ENCODE measurements at places on chromosomes 1 and 21.

DNA sequence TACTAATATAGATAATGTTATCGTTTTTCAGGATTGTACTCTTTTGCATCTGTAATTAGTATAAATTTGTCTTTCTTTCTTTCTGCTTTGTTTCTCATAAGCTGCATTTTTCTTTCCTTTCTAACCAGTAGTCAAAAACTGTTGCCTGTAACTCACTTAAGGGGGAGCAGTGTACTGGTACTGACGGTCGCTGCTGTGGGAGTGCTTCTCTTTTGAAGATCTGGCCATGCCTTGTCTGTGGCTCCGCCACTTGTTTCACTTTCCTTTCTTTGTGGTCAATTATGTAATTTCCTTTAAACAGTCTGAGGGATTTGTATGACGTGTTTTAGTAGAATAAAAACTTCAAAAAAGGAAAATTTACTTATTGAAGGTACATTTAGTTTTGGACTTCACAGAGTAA is 37.0 kb downstream of the MIA3 start:
- no peak for DNase-seq

DNA sequence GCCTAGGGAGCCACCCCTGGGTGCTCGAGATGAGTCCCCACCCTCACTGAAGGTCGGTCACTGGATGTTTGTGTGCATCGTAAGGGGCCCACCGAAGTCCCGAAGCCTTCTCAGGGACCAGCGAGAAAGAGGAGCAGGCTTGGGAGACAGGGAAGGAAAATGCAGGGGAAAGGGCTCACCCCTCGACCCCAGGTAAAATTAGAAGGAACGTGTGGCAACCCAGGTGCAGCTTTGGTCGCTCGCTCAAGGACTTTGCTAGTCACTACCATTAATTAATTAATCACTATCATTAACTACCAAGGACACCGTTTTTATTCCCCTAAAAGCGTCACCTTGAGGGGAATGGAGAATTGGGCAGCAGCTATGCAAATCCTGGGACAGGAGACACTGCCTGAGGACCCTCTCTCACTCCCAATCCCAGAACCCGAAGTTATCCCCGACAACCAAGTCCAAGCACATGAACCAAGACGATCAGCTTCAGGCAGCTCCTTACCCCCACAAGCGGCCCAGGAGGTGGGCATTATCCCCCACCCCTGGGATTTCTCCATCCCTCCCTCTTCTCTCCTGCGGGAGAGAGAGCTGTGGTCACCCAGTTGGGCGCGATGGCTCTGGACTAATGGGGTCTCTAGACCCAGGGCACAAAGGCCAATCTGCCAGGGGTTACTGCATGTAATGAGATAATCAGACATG is 4.2 kb upstream of the SIM2 start:
- DNase-seq: no peak

GRCh38 chr1:59788825-59789224 is 25.9 kb upstream of the HOOK1 start:
- no peak for DNase-seq

DNA sequence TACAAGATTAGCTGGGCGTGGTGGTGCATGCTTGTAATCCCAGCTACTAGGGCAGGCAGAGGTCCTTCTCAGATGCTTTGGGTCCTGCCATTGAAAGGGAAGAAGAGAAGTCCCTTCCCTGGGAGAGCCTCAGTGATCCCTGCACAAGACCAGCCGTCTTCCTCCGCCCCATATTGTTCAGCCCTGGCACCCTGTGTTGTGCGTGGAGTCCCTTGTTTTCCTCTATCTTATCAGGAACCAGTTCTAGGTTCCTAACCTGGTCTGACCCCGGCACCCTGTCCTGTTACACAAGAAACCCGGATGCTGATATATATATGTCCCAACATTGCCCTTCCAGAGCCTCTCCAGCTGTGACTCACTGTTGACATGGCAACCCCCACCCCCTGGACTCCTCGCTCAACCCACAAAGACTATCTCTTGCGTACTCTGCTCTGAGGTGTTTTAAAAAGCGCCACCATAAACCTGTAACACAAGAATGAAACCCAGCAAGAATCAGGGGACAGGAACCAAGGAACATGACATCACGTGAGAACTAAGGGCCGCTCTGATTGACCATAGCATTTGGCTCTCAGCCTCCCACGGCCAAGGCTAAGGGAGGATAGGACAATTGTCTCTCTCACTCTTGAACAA is 4.8 kb downstream of the MX2 start:
- peak; percentile 69 for DNase-seq

GRCh38 chr1:54664364-54664763 is 22.8 kb downstream of the MROH7 start:
- no peak for DNase-seq

DNA sequence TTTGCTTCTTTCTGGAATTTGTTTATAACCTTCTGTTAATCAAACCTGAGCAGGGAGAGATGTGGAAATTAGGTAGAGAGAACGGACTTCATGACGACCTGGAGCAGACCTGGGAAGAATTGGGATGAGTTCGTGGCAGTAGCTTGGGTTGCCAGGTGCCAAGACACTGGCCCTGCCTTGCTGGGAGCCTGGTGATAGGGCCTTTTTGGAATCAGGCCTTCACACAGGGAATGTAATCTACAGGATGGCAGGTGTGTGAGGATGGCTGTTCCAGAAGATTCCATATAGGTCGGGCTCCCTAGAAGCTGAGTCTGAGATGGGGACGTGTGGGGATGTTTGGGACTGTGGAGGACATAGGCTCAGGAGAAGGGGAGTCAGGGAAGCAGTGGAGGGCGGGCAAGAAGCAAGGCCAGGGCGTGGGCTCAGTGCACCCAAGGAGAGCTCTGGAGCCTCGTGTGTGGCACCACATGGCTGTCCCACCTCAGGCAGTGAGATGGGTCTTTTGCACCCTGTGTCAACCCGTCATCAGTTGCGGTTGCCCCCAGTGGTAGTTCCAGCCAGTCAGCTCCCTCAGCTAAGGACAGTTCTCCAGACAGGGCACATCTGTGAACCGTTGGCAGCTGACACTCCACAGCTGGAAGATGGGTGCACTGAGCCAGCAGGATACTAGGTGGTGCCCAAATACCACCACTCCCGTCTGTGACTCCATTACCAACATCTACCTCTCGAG is 395.9 kb downstream of the MATN1 start:
- DNase-seq: no peak

DNA sequence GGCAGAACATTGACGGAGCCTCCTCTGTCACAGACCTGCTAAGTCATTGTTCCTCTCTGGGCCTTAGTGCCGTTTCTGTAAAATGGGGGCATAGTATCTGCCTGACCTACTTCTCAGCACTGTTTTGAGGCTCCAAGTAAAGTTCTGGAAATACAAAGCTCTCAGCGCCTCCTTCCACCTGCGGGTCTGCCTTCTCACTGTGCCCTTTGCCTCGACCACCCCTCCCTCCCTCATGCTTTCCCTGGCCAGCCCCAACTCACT is 15.4 kb upstream of the WASF2 start:
- no peak for DNase-seq

DNA sequence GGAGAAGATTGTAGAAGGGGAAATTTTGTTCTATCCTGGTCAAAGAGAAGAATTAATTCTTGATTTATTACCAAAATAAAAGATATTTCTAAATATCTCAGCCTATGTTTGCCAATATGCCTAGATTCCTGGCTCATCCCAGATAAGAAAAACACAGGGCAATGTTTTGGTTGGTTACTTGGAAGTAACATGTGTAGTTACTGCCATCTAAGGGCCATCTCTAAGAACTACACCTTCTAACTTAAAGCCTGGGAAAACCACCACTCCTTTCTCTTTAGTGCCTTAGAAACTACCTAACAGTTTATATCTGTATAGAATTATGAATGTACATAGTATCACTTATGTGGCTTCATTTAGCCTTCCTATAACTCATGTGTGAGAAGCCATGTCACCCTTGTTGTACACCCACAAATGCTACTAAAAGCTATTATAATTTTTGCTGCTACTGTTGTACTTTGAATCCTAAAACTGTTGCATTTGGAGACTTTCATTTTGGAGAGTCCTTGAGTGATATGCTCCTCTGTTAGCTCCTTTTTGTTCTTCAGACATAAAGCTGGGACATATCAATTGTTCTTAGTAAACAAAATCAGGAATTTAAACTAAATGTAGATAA is 4.5 kb downstream of the AIM2 start:
- peak; percentile 54 for DNase-seq

DNA sequence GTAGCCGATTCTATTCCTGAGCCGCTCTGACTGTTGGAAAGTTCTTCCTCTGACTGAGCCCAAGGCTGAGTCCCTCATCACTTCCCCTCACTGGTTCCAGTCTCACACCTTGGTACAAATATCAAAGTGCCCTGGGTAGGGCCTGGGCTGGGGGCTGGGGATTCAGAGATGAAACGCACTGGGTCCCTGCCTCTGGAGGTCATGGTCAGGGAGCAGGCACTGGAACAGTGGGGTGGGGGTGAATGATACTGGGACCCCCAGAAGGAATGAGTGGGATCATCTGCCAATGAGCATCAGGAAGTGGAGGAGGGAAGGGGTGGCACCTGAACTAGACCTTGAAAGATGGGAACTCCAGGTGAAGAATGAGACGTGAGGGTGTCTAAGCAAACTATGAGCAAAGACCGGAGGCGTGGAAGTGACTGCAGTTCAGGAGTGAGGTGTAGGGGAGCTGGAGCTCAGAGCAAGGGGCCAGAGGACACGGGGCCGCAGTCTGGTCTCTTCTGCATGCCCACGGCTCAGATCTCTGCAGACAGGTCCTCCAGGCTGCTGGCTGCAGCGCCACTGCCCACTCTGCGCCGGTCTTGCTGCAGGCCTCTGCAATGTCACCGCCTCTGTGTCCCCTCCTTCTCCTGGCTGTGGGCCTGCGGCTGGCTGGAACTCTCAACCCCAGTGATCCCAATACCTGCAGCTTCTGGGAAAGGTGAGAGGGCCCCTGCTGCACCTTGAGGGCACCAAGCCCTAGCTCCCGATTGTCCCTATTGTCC is 10.0 kb downstream of the PEAR1 start:
- no peak for DNase-seq

DNA sequence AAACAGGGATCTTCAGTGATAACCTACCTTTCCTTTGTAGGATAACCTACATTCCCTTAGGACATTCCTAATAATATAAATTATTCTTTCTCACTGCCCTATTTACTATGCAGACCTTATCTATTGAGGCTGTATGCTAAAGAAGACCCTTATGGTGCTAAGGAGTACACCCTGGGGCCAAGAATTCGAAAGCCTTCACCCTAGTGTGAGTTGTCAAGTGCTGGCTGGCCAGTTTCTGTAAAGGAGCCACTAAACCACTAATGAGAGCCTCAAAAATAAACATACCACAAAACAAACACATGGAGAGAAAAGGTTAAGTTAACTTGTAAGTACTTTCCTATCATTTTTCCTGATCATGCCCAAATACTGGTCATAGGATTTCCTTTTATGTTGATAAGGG is 315.0 kb upstream of the CAMK1G start:
- no peak for DNase-seq

- no peak for DNase-seq
Observed at GRCh38 chr21:27400045-27400444, 433.2 kb upstream of the ADAMTS5 start.

DNA sequence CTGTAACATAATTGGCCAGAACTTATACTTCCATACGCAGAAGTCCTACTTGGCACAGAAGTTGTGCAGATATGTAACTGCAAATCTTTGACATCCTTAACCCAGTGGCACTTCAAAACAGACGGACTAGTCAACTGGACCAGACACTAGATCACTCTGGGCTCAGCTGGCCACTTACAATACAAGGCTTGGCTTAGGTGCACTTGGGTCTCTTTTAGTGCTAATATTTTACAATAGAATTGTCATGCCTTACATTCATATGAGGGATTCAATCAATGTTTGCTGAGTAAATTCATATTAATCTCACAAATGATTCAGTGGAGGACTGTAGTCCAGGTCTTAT is 20.1 kb downstream of the XKR8 start:
- no peak for DNase-seq

GRCh38 chr1:100035214-100035613 is 65.4 kb downstream of the SLC35A3 start:
- DNase-seq: no peak

GRCh38 chr1:186295980-186296379 is 79.1 kb downstream of the TPR start:
- DNase-seq: no peak

DNA sequence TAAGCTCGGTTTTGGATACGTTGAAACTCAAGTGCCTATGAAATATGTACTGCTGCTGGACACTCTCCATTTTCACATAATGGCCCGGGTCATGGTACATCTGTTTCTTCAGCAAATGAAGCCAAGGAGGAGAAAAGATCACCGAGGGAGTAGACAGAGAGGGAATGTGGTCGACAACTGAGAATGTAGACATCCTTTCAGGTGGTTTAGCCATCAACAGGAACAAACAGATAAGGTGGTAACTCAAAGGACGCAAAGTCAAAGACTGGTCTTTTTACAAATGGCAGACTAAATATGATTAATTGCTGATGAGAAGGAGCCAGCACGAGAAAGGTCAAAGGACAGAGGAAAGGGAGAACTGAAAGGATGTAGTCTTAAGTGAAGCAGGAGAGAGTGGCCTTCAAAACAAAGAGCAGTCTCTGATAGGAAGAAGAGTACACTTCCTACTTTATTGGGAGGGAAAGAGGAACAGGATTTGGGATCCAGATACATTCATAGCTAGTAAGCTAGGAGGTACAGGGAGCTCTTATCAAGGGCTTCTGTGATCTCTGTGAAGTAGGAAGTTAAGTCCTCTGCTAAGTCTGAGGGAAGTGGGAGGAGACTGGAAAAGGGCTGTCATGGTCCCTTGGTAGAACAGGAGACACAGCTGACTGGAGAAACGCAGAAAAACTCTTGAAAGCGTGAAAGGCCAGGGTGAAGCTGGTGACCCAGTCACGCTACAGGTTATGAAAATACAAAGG is 28.3 kb downstream of the NUP133 start:
- DNase-seq: no peak

DNA sequence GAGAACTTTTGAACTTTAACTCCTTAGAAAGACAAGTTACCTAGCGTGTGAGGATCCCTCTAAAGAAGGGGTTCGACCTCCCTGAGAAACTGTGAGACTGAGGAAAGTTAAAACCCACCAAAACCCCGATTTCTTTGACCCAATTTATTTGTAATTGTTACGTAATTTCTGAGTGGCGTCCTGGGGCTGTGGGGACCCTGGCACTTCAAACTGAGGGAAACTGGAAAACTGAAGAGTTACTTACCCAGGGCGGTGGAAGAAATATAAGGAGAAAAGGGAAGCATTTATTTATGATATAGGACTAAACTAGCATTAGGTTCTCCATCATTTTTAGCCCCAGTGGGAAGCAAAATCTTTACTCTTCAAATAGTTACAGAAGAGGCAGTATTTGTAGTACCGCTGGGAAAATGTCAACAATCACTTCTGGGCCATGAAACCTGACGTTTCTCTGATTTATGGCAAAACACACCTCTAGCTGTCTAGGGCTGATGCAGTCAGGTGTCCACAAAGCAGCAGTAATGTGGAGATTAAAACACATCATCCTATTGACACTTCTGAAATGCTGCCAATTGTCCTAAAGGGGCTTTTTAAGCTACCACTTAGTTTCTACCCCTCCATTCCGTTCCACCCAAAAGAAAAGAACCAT is 430 bp downstream of the S100B start:
- DNase-seq: no peak

DNA sequence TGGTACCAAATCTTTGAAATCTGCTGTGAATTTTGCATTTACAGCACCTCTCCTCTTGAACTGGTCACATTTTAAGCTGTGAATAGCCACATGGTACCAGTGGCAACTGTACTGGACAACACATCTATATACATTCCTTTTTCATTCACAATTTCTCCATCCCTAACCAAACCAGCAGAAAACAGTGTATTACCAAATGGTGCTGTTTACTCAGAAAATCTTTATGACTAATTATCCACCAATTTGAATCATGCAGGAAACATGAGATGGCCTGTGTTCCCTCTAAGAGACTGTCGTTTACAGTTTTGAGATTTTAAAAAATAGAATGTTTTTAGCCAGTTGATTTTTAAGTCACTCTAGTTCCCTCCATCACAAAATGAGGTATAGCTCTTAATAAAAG is 17.6 kb upstream of the CCT8 start:
- DNase-seq: peak; percentile 56
